HFFc6 (cell line): ENCODE measurements at places on chromosomes 7 and 10. TPM values are rescaled to one million over a fixed set of nuclear protein-coding genes. Genes with fewer than 3 reads are reported as not detected.

The ZNF488 gene
- total RNA-seq, result not detected in 2 replicates

The MBLAC1 gene
- total RNA-seq, result 2.7 to 4.4 TPM (median 3.2 TPM) in 3 replicates

The MUC3A gene
- total RNA-seq, result not detected in 3 replicates

The AGBL3 gene
- total RNA-seq, result 0.67 to 1.2 TPM (median 1.1 TPM) in 3 replicates

The SEPHS1 gene
- total RNA-seq, result 35.5 to 43.2 TPM (median 42.2 TPM) in 3 replicates

The AKR1C8 gene
- not detected in 3 replicates for total RNA-seq

The FBXL13 gene
- 0.52 to 0.87 TPM (median 0.60 TPM) in 3 replicates for total RNA-seq

The TMEM225B gene
- total RNA-seq, result 0.36 to 0.47 TPM (median 0.37 TPM) in 3 replicates

The FAM13C gene
- total RNA-seq, result not detected in 3 replicates

The PRKAR1B gene
- 17.1 and 22.2 TPM in 2 replicates for total RNA-seq

The SLF2 gene
- total RNA-seq, result 15.9 to 22.4 TPM (median 17.1 TPM) in 3 replicates

The INSYN2A gene
- 0.24 to 0.38 TPM (median 0.34 TPM) in 3 replicates for total RNA-seq

- H3K36me3 ChIP-seq, result no peaks in the 10 kb centered on the region; the same call in 1 of the 2 replicates
- H3K27ac ChIP-seq, result no peak overlapping the region
- peaks cover 4% of the 10 kb centered on the region for H3K27me3 ChIP-seq
- H3K4me3 ChIP-seq, result no peak overlapping the region
- DNase-seq, result no peak
Observed at GRCh38 chr10:124044143-124044862, 49.1 kb downstream of the CHST15 start.

GRCh38 chr10:4535521-4535920 is 290.5 kb upstream of the AKR1E2 start:
- H3K4me1 ChIP-seq, result peaks cover 29% of the 10 kb centered on the region
- H3K4me3 ChIP-seq, result no peak overlapping the region
- DNase-seq, result no peak
- H3K27me3 ChIP-seq, result no peaks in the 10 kb centered on the region
- peaks cover 29% of the 10 kb centered on the region for H3K36me3 ChIP-seq

DNA sequence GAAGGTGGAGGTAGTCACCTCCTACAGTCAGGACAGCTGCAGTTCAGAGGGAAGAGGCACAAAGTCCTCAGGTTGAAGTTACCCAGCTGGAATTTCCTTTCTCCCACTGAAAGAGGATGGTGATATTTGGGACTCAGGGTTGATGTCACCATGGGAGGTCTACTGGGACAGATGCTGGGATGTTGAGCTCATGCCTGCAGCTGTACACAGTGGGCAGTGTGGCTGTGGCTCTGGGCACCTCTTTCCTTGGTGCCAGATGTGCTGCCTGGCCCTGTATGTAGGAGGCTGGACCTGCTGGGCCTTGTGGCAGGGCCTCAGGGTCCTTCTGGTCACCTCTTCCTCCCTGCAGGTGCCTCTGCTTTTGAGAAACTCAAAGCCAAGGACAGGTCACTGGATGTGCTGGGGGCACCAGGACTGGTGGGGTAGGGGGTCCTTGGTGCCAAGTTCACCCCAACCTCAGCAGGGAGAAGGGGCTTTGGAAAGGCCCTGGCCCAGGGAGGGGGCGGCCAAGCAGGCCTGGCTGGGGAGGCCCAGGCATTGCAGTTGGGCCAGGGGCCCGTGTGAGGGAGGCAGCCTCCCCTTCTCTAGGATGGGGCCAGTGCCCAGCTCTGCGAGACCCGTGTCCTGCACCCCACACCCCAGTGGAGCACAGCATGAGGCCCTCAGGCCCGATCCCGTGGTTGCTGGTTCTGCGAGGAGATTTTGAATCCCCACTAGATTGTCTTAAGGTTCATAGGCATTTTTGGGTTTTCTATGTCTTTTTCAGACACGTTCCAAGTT is 103.1 kb downstream of the BMS1 start:
- H3K4me3 ChIP-seq, result no peak overlapping the region
- H3K4me1 ChIP-seq, result no peaks in the 10 kb centered on the region
- DNase-seq, result no peak
- no peak overlapping the region for H3K27ac ChIP-seq

DNA sequence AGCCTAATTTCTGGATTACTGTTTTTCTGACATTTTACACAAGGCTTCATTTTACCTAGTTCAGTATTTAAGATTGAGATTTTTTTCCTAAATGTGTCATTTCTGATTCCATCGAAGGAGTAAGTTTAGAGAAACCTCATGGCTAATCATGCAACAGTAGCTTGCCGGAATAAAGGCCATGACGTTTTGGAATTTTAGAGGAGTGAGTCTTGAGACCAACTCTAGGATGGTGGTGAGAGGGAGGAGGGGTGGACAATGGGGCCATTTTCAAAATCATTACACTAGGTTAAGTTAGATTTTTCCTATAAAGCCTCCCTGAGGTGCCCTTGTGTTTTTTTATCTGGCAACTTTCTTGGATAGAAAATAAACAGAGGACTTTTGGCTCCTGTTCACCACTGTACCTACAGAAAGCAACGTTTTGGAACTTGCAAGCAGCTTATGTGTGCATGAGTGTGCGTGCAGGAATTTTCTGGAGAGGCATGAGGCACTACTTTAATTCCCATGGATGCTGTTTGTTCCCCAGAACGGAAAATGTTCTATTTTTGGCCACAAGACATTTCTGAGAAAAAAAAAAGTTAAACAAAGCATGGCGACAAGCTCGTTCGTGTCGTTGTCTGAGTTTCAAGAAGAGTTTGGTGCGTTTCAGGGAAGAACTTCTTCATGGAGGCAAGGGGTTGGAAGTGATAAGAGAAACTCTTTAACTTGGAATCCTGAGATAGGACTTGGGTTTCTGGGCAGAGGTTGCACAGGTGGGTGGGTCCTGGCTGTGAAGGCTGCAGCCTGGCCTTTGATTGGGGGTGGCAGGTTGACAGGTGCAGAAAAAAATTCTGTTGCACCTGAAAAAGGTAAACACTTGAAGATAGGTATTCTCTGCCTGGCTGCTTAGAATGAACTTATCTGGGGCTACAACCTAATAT is 178.1 kb downstream of the PTEN start:
- H3K27me3 ChIP-seq, result no peaks in the 10 kb centered on the region; the same call in 1 of the 2 replicates
- peak overlapping the region; percentile 77 for H3K4me3 ChIP-seq
- peak overlapping the region; percentile 87 for H3K27ac ChIP-seq
- peak; percentile 59 for DNase-seq

DNA sequence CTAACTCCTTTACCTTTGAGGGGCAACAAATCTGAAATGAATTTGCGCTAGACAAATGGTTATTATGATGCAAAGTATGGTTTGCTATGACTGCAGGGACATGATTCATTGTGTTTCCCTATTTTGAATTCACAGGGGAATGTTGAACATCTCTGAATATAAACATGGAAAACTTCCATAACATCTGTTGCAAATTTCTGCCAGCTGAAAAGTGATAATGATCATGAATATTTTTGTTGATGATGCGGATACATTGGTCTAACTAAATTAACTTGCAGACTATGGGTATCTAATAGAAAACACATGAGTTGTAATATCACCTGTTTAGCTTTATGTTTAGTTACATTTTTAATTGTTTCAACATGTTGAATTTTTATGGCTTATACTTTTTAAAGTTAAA is 1325.5 kb downstream of the REEP3 start:
- H3K4me3 ChIP-seq, result no peak overlapping the region
- no peak for DNase-seq

GRCh38 chr10:75425291-75426079 is 5.9 kb upstream of the LRMDA start:
- no peaks in the 10 kb centered on the region for H3K36me3 ChIP-seq
- peaks cover 10% of the 10 kb centered on the region for H3K4me1 ChIP-seq
- H3K27me3 ChIP-seq, result peaks cover 27% of the 10 kb centered on the region
- no peak overlapping the region for H3K27ac ChIP-seq
- no peak for DNase-seq

DNA sequence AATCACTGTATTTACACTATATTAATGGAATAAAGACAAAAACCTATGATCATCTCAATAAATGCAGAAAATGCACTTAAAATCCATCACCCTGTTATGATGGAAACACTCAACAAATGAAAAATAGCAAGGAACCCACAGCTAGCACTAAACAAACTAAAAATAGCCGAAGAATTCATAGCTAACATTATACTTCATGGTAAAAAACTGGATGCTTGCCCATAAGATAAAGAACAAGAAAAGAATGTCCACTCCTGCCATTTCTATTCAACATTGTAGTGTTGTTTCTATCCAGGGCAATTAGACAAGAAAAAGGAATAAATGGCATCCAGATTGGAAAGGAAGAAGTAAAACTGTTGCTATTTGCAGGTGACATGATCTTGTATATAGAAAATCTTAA is 142.1 kb downstream of the STK31 start:
- no peak overlapping the region for H3K27ac ChIP-seq
- H3K36me3 ChIP-seq, result no peaks in the 10 kb centered on the region; the same call in 1 of the 2 replicates
- no peaks in the 10 kb centered on the region; the same call in 1 of the 2 replicates for H3K27me3 ChIP-seq
- peak; percentile 1 for DNase-seq
- no peak overlapping the region for H3K4me3 ChIP-seq

DNA sequence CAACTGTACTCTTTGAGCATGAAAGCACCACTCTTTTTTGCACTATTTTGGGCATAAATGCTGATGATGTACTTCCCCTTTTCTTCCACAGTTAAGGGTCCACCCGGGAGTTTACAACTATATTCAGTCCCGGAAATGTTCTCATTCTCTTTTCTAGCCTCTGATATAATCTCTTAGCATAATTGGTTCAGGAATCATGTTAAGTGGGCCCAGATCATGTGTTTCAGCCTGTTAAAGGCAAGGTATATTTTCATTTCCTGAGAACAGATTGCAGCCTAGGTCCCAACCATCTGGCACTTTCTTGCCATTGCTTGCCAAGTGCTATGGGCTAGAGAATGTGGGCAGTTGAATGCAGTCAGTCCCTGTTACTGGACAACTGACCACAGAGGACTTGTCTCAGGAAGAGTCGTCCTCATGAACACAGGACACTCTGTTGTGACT is 111.4 kb upstream of the GLCCI1 start:
- peaks cover 22% of the 10 kb centered on the region for H3K36me3 ChIP-seq
- H3K4me3 ChIP-seq, result no peak overlapping the region
- peaks cover 21% of the 10 kb centered on the region for H3K4me1 ChIP-seq
- H3K27ac ChIP-seq, result no peak overlapping the region
- H3K27me3 ChIP-seq, result peaks cover 3% of the 10 kb centered on the region; the same call in 1 of the 2 replicates
- DNase-seq, result no peak

DNA sequence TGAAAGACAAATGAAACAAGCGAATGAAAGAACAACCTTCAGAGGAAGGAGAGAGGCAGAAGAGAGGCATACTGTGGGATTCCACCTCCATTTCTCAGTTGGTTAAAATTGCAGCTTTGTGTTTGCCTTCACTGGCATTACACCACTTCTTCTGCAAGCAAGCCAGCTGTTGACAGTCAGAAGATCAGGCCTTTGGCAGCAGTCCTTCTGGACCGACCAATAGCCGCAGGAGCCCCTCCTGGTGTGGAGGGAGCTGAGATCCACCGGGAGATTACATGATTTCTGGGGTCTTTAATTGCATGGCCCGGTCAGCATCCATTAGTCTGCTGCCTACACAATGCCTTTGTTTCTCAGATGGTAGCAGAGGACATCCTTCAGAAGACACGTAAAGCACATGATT is 206.7 kb downstream of the ADAM12 start:
- no peak overlapping the region for H3K27ac ChIP-seq
- peaks cover 5% of the 10 kb centered on the region for H3K27me3 ChIP-seq
- H3K36me3 ChIP-seq, result no peaks in the 10 kb centered on the region

- H3K36me3 ChIP-seq, result no peaks in the 10 kb centered on the region
- H3K27ac ChIP-seq, result no peak overlapping the region
- peaks cover 20% of the 10 kb centered on the region for H3K4me1 ChIP-seq
- H3K27me3 ChIP-seq, result no peaks in the 10 kb centered on the region; the same call in none of the 2 replicates
- DNase-seq, result peak; percentile 14
- no peak overlapping the region for H3K4me3 ChIP-seq
Observed at GRCh38 chr10:116247691-116248090, 25.3 kb downstream of the GFRA1 start.

- H3K27ac ChIP-seq, result peak overlapping the region; percentile 66
- peaks cover 62% of the 10 kb centered on the region for H3K4me1 ChIP-seq
- H3K4me3 ChIP-seq, result no peak overlapping the region
- peak; percentile 90 for DNase-seq
Observed at GRCh38 chr7:41709621-41710020, 6.7 kb upstream of the INHBA start.

GRCh38 chr10:2575460-2575859 is 491.9 kb upstream of the PFKP start:
- no peak overlapping the region for H3K4me3 ChIP-seq
- H3K36me3 ChIP-seq, result no peaks in the 10 kb centered on the region
- no peaks in the 10 kb centered on the region for H3K4me1 ChIP-seq
- no peak overlapping the region for H3K27ac ChIP-seq
- no peaks in the 10 kb centered on the region for H3K27me3 ChIP-seq

- peaks cover 52% of the 10 kb centered on the region for H3K4me1 ChIP-seq
- no peaks in the 10 kb centered on the region for H3K36me3 ChIP-seq
- DNase-seq, result peak; percentile 49
- no peak overlapping the region for H3K27ac ChIP-seq
- H3K27me3 ChIP-seq, result no peaks in the 10 kb centered on the region
Observed at GRCh38 chr10:109974504-109975191, 33.1 kb upstream of the ADD3 start.
